Activated CD8-positive, alpha-beta T cell treated with anti-CD3 and anti-CD28 coated beads, Interleukin-2, amount 10 ng/mL, durations not matched to agents 7 days and 5 days (primary cell): ENCODE measurements at places on chromosomes 2 and 18.

DNA sequence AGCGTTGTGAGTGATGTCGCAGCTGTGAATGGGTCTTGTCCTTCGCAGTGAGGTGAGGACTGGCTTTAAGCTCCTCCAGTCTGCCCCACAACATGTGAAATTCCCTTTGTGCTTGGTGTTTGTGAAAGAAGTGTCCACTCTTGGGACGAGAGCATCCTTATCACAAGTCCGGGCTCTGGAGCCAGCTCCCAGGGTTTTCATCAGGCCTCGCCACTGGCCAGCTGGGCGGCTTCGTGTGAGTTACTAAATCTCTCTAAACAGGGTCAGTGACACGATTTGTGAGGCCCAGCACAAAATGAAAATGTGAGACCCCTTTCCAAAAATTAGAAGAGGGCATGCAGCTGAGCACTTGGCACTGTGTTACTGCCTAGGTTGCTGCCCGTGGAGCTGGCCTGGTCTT lies 115.9 kb downstream of the VAPA start:
- no peak for DNase-seq

DNA sequence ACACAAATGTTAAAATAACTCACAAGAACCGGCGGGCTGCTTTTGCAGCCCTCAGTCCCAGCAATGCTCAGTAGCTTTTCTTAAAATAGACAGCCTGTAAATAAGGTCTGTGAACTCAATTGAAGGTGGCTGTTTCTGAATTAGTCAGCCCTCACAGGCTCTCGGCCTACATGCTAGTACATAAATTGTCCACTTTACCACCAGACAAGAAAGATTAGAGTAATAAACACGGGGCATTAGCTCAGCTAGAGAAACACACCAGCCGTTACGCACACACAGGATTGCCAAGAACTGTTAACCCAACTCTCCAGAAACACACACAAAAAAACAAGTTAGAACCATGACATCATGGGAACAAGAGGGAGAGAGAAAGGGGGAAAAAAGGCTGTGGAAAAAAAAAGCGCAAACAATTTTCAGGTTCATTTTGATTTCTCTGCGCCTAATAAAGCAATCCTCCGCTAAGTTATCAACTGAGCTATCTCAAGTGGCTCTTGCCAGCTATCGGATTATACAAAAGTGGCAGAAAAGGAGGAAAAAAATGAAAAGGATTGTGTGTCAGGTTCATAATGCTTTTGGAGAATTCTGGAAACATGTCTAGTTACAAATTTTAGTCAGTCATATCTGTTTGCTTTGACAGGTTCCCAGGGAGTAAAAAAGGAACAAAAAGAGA lies 89.1 kb downstream of the ZEB2 start:
- no peak for DNase-seq

DNA sequence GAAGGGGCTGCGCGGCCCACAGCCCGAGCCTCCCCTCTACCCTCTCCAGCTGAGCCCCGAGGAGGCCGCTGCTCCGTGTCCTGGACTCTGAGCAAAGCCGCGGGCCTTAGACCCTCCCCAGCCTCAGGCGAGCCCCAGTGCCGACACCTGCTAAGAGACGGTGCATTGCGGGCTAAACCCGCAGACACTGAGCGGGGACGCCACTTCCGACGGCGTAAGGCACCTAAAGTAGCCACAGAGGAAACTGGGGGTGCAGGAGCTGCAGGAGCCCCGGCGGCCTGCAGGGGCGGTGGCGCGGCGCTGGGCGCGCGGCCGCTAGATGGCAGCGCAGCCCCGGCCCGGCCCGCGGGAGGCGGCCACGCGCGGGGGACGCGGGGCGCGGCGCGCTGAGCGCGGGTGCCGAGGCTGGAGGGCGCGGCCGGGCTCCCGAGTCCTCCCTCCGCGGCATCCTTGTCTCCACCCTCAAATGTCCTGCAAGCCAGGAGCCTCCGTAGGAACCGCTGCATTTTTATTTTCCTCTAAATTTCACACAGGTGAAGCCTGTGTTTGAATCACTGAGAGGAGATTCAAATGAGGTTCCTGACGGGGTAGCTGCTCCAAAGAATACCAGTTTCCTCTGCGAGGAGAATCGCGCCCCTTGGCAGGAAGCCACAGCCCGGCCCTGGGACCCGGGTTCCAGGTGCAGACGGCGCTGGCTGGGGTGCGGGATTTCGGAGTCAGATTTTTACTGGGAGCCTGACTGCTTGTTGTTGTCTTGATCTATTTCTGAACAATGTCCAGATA lies 650.5 kb downstream of the GALR1 start:
- peak; percentile 75 for DNase-seq

- peak; percentile 38 for DNase-seq
Measured at GRCh38 chr2:157627594-157628476, 829 bp downstream of the ACVR1C start.
